Motor neuron (in vitro differentiated cells): ENCODE measurements at places on chromosomes 2 and 18. TPM values are rescaled to one million over a fixed set of nuclear protein-coding genes. Genes with fewer than 3 reads are reported as not detected.

DNA sequence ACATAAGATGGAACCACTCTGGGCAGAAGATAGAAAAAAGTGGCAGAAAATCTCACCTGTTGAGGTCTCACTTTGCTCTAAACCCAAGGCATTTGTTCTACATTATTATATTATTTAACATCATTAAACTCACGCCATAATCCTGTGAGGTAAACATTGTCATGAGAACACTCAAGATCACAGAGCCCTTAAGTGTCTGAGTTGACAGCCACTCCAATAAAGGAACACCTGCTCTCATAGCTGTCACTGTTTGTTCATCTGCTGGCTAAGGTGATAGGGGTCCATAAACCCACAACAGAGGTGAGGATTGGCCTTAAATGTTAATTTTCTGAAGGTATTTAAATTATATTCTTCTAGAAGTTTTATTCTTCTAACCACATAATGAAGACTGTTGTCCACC, 439.7 kb downstream of the RIT2 start:
- ATAC-seq: no peak

- ATAC-seq: no peak
Observed at GRCh38 chr2:28348149-28348567, 44.5 kb upstream of the FOSL2 start.

GRCh38 chr18:48607056-48607984, 68.5 kb downstream of the CTIF start:
- ATAC-seq: no peak

GRCh38 chr2:227010433-227010832, 153.6 kb downstream of the COL4A4 start:
- no peak for ATAC-seq

- no peak for ATAC-seq
Observed at GRCh38 chr2:127170452-127171197, 49.5 kb downstream of the CYP27C1 start.

DNA sequence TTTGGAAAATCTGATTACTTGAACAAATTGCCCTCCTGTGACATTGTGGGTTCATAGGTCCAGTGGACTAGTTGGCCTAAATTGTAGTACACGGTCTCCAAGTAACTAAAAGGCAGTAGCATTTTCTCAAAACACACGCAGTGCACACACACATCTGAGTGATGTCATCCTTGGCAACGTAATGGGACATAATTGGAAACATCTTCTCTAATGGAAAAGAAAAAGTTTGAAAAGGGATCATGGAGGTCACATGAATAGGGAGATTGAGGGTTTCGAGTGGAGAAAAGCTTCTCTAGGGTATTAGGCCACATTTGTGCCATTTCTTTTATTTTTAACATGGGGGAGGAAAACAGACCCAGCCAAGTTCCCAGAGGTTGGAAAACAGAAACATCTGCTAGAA, 93.3 kb downstream of the MAP4K4 start:
- peak; percentile 33 for ATAC-seq

DNA sequence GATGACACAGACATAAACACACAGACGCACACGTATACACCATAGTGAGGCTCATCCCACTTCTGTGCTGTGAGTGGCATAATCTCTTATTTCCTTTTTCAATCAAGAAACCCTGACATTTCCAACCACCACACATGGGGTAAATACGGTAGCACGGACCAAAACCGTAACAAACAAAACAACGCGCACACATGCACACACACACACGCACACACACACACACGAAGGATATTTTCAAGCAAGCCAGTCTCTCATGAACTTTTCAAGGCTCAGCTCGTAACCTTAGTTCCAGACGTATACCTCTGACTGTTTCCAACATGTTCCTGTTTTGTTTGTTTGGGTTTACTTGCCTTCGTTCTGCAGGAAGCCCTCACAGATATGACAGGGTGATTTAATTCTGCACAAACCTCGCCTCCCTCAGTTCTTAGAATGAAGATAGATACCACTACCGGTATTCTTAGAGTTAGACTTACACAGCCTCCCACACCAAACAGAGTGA, 119.8 kb downstream of the BCL2 start:
- ATAC-seq: no peak

- peak; percentile 84 for ATAC-seq
Observed at GRCh38 chr2:84132370-84132769, 326.7 kb downstream of the SUCLG1 start.

DNA sequence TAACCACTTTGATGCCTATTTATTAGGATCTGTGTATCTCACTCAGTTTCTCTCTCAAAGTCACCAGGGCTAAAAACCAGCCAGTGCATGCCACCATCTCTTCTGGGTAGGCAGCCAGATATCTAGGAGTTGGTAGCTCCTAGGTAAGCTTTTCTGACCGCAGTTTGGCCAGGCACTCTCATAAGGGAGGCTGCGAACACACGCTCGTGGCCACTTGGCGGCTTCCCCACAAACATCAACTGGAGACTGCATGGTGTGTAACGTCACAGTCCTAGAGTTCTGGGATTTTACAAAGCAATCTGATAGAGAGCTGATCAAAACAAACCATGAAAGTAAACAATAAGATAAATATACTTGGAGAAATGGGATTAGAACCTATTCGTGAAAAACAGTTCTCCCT, 424.3 kb upstream of the ACVR2A start:
- ATAC-seq: no peak

DNA sequence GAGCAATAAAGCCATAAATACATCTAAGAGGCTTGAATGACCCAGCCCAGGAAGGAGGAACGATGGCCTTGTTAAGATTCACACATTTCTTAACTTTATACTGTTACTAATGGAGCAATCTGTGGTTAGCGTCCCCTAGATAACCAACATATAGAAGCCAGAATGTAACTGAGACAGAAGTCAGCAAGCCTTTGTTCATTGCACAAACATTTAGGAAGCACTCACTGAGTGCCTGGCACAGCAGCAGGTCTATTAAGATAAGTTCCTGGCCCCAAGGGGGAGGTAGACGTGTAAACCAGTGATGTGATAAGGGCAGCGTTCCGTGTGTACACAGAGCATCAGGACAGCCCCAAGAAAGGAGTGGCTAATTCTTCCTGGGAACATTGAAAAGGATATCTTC, 63.6 kb upstream of the ATL2 start:
- ATAC-seq: no peak

DNA sequence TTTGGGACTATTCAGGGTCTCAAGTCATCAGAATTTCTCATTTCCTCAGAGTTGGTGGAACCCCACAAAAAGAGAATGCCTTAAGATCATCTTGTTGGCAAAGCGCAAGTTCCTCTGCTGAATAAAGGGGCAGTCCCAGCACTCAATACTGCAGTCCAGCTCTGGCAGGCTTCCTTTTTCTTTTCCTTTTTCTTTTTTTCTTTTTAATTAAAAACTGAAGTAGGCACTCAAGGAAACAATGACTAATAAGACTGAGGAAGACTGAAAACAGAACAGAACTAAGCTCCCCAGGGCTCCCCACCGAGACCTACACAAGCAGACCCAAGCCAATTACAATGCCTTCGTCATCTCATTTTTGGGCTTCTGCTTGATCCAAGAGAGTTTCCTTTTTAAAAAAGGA, 82.0 kb downstream of the STK39 start:
- ATAC-seq: no peak

- ATAC-seq: no peak
Observed at GRCh38 chr2:151020411-151020810, 241.3 kb downstream of the RBM43 start.

- no peak for ATAC-seq
Observed at GRCh38 chr18:68033466-68033865, 516.9 kb upstream of the DSEL start.

DNA sequence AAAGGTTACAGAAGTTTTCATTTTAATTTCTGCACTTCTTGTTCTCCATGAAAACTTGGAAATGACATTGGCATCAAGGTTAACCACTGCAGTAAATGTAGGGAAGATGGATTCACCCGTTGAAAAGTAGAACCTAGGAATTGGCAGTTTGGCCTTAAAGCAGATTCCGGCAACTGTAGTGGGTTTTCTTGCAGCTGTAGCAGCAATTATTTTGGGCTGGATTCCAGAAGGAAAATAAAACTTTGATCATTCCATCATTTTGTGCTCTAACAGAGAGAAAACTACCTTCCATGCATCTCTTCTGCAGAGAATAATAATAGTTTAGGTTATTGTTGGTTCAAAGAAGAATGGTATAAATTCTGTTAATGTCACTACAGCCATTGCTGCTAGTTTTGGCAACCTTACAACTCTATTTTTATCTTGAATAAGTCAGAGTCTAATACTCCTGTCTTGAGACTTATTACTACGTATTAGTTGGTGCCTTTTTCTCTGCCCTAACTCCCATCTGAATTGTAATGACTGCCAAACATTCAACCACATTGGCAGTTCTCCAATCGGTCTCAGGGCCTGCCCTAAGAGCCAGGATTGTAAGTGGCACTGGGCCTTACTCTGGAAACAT, 178.1 kb upstream of the PIEZO2 start:
- ATAC-seq: no peak

- ATAC-seq: no peak
Observed at GRCh38 chr18:76720683-76721082, 101.7 kb upstream of the ZNF236 start.

DNA sequence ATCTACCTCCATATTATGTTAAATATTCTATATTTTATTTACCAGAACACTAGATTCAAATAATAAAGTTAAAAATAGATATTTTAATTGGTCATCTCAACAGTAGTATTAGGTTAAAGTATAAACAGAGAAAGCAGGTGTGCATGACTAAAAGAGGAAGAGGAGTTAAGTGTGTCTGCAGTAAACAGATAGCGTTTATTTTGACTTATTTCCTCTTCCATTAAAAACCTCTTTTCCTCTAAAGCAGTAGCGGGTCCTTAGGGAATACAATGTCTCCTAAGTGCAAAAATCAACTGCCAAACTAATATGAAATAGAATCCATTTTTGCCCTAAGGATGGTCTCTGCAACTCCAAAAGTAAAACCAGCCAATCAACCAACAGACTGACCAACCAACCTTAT, 27.7 kb downstream of the EIF2AK3 start:
- no peak for ATAC-seq

- ATAC-seq: no peak
Observed at GRCh38 chr2:238114331-238114841, 14.2 kb downstream of the ESPNL start.

DNA sequence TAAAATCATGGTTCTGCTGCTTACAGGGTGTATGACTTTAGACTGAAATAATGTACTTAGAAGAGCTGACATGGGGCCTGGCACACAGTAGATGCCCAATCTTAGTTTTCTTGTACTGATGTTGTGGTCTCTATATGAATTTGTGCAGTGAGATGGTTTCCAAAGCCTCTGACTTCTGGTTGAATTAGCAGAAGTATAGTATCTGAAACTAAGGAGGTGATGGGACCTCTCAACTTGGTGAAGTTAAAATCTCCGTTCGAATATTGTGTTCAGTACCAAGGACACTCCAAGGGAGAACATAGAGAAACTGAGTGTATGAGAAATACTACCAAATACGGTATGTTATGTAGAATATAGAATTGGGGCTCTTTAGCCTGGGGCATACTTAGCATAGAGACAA, 120.9 kb downstream of the ANTXR1 start:
- ATAC-seq: no peak

- ATAC-seq: peak; percentile 46
Observed at GRCh38 chr2:30915486-30915885, 108.2 kb upstream of the CAPN13 start.

DNA sequence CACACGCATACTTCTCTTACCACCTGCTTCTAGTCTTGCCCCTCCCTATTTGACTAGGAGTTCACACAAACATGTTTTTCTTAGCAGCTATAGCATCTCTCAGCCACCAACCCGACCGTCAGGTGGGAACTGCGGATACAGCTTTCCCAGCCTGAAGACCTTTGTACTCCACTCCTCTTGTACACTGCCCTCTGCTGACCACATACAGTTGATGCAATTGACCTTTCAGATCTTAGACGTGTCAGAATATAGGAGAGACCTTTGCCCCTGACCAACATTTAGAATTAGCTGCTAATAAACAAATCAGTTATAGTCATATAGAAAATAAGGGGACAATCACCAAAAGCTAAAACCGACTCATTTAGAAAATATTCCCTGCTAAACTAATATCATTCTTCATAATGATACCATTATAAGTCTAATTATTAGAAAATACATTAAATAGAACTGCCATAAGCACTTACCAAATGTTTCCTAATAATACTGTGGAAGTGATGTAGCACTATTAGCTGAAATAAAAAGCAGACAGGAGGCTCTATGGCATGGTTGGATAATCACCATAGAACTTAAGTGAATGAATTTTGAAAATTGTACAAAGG, 208.4 kb downstream of the RAD51AP2 start:
- ATAC-seq: peak; percentile 56

GRCh38 chr2:1055014-1055595, 104.5 kb downstream of the SNTG2 start:
- no peak for ATAC-seq

- peak; percentile 25 for ATAC-seq
Observed at GRCh38 chr2:9440058-9440727, 16.7 kb downstream of the CPSF3 start.

DNA sequence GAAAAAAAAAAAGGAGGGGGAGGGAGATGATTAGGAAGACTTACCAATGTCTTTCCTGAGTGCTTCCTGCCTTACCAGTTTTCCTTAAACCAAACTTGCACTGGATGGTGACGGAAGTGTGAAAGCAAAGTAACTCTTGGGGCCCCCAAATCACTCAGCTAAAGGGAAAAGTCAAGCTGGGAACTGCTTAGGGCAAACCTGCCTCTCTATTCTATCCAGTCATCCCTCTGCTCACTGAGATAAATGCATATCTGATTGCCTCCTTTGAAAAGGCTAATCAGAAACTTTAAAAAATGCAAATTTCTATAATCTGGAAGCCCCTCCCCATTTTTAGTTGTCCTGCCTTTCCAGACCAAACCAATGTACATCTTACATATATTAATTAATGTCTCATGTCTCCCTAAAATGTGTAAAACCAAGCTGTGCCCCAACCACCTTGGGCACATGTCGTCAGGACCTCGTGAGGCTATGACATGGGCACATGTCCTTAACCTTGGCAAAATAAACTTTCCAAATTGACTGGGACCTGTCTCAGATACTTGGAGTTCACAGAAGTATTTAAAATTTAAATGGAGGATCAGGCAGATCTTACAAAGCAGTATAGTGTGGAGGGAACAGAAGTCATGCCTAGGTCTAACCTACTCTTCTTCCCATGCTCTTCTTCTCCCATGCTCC, 7.2 kb upstream of the CYBRD1 start:
- no peak for ATAC-seq

- ATAC-seq: no peak
Observed at GRCh38 chr2:77608510-77608909, 86.3 kb upstream of the LRRTM4 start.

- ATAC-seq: no peak
Observed at GRCh38 chr18:61464551-61465142, 131.4 kb downstream of the CDH20 start.

The REEP1 gene
- total RNA-seq: 53.1 and 53.7 TPM in 2 replicates

The ABHD1 gene
- 1.7 and 3.3 TPM in 2 replicates for total RNA-seq

The TFCP2L1 gene
- total RNA-seq: 0.23 and 0.26 TPM in 2 replicates

The EFR3B gene
- 22.2 and 23.2 TPM in 2 replicates for total RNA-seq

The REG3A gene
- total RNA-seq: 0.31 TPM in 1 of 2 replicates, not detected in the other

The CTNNA2 gene
- total RNA-seq: 112 and 117 TPM in 2 replicates

The MYO3B gene
- 0.14 and 0.30 TPM in 2 replicates for total RNA-seq

The RAB17 gene
- 0.73 and 1.3 TPM in 2 replicates for total RNA-seq

The ADAM17 gene
- total RNA-seq: 38.7 TPM in 2 replicates

The IL36G gene
- total RNA-seq: 0.31 TPM in 1 of 2 replicates, not detected in the other

The DCTN1 gene
- 120 and 128 TPM in 2 replicates for total RNA-seq

The SNX17 gene
- 56.2 and 58.1 TPM in 2 replicates for total RNA-seq

The KLHL41 gene
- total RNA-seq: 0.33 and 0.97 TPM in 2 replicates

The DLGAP1 gene
- total RNA-seq: 14.9 and 20.2 TPM in 2 replicates

The MC2R gene
- 0.62 TPM in 1 of 2 replicates, not detected in the other for total RNA-seq

The NT5DC4 gene
- total RNA-seq: 0.44 TPM in 1 of 2 replicates, not detected in the other

The CAPN14 gene
- total RNA-seq: 0.36 and 0.65 TPM in 2 replicates
